ENCODE measurements at places on chromosomes 12 and 14. TPM values are rescaled to one million over a fixed set of nuclear protein-coding genes. Genes with fewer than 3 reads are reported as not detected.

Gene GALNT16
- total RNA-seq: 23.4 TPM

Gene KCNC2
- total RNA-seq: not detected

Gene BHLHE41
- total RNA-seq: 15.9 TPM

Gene PRB2
- total RNA-seq: not detected

Gene CISTR
- total RNA-seq: not detected

Gene SOCS2
- total RNA-seq: 30.9 TPM

Gene IFNG-AS1
- total RNA-seq: 0.24 TPM

Gene ARMH4
- total RNA-seq: 9.2 TPM

Gene TTC8
- 26.8 TPM for total RNA-seq

Gene PHETA1
- total RNA-seq: 8.3 TPM

Gene BLTP3B
- 88.6 TPM for total RNA-seq

Gene ADSS1
- total RNA-seq: 10.2 TPM

Gene KLHDC1
- 7.7 TPM for total RNA-seq

Gene CLEC4D
- 2.7 TPM for total RNA-seq

DNA sequence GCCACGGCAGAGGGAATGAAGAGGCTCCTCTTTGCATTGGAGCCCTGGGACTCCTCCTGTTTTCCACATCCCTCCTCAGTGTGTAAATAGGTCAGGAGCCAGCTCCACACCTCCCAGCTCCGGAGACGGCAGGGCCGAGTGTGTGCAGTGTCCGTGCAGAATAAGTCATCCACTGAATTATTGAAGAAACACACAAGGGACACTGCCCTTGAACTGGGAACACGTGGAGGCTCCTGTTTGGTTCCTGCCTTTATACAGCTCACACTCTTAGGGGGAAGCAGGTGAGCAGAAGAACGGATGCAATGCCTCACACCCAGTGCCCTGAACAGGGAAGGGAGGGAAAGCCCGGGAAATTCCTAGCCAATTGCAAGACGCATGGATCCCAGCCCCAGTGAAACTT is 10.4 kb upstream of the FZD10 start:
- peak; percentile 48 for DNase-seq

- DNase-seq: no peak
Measured at GRCh38 chr12:109239691-109240090, 69.4 kb downstream of the FOXN4 start.

GRCh38 chr14:95140060-95140858 is 17.1 kb downstream of the DICER1 start:
- no peak for DNase-seq

DNA sequence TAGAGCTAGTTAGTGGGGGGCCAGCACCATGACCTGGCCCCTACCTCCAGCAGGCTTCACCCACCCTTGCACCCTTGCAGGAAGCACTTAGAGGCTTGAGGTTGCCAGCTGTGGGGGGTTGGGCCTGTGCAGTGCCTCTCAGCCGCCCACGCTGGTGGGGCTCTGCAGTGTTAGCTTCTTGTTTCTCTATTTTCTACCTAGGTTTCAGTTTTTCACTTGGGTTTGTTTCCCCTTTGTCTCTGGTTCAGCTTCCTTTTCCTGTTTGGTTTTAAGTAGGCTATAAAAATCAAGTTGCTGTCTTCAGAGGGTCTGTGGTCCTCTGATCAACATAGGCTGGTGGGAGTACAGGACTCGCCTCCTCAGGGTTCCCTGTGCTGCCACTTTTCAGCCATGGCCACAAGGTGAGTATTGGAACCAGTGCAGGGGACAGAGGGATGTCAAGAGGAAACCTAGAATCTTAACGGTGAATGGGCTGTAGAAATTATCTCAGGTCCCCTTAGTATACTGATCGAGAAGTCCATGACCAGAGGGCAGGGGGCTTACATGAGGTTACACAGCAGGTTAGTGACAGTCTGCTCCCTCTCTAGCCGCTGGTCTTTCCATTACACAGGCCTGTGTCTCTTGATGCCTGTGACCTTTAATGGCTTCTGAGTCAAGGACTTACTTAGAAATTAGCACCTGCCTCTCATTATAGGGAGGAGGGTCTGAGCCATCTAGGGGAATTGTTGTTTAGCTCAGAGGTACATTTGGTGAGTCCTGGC is at the start of gene EVL:
Gene EVL (plus strand): TSS at position 312 of the 761 bp plus-strand sequence. CDS start 79 bp downstream, at position 391.
- DNase-seq: peak; percentile 86

DNA sequence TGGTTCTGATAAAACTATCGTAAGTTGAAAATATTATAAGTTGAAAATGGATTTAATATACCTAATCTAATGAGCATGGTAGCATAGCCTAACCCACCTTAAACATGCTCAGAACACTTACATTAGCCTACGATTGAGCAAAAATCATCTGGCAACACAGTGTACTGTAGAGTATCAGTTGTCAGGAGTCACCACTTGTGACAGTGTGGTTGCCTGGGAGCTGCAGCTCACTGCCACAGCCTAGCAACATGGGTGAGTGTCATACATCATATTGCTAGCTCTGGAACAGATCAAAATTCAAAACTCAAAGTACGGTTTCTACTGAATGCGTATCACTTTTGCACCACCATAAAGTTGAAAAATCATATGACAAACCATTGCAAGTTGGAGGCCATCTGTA is 203.5 kb downstream of the ATXN7L3B start:
- no peak for DNase-seq

GRCh38 chr14:21846227-21846885 is 172.7 kb upstream of the OR4E1 start:
- DNase-seq: peak; percentile 72

DNA sequence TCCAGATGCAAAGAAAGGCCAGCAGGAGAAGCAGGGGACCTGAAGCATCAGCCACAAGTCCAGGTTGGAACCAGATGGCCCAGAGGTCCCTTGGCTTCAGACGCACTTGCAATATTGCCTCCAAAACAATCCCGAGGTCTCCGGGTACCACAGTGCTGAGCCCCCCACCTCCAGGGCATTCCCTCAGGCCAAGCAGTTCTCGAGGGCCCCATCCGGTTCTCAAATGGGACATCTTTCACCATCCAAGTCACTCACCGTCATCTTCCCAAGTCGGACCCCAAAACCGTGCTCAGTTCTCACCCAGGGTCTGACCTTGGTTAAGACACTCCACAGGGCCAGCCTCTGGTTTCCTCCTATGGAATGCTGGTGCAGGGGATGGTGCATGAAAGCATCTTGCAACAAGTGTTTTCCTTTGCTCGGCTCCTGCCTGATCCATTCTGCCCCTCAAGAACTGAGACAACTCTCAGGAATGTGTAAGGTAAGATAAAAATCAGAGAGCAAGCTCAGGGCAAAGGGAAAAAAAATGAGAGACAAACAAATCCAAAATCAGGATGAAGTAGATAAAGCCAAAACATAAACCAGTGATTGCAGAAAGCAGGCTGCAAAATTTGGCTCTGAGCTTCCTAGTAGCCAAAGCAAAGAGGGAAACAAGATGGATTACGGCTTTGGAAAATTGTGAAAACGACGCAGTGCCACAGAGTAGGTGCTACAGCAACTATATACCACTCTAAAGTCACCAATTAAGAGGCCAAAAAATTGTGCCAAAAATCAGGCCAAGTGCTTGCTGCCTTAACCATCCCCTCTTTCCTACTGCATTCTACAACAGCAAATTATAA is 8.0 kb downstream of the NCOR2 start:
- no peak for DNase-seq

GRCh38 chr12:48818831-48819590 is 715 bp downstream of the CACNB3 start:
- no peak for DNase-seq

DNA sequence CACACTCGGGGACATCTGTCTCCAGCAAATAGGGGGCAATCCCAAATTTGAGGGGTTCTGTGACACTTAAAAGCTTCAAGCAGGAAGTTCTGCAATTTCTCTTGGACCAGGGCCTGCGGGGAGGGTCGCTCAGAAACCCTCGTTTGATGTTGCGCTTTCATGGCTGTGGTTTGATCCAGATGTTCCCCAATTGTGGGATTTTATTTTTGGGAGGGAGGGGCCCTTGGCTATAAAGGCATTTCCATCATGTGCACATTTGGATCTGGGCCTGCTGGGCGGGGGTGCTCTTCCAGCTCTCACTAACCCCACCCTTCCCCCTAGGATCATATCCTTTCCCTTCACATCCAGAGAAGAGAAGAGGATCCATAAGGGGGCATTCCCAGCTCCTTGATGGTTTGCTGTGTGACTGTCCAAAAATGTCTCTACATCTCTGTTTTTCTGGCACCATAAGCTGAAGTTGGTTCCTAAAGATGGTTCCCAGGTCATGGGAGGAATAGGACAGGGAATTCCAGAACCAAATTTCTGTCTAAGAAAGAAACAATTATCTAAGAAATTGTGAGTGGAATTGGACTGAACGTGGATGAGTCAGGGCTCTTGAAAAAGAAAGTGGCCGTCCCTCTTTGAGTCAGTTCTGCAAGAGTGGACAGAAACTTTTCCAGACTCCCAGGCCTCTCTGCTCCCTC is 47.2 kb downstream of the SMUG1 start:
- DNase-seq: peak; percentile 66

DNA sequence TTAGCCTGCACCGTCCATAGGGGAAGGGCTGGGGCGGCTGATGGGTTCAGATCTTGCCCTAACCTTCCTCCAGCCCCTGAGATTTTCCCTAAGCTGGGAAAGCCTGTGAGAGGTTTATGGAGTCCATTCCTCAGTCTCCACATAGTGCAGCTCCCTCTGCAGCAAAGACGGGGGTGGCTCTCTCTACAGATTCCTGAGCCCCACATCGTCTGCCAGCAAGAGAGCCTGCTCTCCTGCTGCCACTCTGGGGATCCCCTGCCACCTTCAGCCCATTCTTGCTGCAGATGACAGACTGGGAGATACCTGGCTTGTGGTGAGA is 3.1 kb downstream of the SMIM41 start:
- no peak for DNase-seq

DNA sequence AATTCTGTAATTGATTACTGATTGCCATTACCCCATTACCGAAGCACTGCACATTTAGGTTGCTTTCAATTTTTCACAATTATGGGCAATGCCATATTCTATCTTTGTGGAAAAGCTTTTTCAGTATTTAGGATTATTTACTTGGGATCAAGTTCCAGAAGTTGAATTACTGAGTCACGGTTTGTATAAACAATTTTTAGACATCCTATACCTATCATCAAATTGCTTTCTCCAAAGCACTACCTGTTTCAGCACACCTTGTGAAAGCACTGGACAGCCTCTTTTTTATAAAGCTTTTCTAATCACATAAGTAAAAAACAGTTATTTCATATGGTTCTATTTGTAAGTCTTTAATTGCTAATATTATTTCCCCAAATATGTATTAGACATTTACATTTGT is 221.5 kb upstream of the CAND1 start:
- no peak for DNase-seq

DNA sequence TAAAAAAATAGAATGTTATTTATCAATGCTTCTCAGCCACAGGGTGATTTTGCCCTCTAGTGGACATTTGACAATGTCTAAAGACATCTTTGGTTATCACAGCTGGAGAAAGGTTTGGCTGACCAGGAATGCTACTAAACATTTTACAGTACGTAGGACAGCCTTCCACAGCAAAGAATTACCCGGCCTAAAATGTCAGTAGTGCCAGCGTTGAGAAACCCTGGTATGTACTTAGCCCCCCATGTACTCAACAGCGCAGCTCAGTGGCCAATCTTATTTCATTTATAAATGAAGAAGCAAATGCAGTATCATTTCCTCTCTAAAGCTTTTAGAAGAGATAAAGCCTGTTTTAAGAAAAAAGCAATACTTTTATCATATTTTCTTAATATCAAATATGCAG is 5.8 kb downstream of the MARK3 start:
- DNase-seq: no peak

DNA sequence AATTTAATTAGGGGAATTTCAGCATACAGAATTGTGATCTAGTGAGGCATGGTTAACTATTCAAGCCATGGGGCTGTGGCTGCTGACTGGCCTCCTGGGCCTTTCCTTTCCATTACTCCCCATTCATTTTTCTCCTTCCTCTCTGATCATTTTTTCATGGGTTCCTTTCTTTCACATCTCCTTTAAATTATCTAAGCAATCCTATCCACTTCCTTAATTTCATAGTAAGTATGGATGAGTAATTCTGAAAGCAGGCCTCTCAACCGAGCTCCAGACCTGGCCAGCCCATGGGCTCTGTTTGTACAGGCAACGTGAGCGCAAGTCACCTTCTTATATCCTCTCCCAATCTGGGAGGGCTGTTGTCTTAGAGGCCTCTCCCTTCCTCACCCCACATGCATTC is 13.4 kb downstream of the CKAP4 start:
- no peak for DNase-seq

DNA sequence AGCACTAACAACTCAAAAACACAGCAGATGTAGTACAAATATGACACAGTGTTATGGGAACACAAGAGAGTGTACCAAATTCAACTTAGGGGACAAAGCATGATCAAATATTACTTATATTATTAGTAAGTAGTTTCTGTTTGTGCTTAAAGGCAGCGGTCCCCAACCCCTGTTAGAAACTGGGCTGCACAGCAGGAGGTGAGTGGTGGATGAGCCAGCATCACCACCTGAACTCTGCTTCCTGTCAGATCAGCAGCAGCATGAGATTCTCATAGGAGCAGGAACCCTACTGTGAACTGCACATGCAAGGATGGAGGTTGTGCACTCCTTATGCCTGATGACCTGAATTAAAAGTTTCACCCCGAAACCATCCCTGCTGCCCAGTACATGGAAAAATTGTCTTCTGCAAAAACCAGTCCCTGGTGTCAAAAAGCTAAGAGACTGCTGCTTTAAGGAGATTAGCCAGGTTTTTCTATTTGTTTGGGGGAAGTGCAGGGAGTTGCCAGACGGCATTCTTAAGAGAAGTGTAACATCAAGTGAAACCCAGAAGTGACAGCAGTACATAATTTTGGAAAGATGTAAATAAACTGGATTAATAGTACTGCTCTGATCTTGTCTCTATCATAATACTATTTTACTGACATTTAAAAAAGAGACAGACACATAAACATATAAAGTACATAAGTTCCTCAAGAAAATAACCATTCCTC is 26.7 kb downstream of the GTF2A1 start:
- no peak for DNase-seq

DNA sequence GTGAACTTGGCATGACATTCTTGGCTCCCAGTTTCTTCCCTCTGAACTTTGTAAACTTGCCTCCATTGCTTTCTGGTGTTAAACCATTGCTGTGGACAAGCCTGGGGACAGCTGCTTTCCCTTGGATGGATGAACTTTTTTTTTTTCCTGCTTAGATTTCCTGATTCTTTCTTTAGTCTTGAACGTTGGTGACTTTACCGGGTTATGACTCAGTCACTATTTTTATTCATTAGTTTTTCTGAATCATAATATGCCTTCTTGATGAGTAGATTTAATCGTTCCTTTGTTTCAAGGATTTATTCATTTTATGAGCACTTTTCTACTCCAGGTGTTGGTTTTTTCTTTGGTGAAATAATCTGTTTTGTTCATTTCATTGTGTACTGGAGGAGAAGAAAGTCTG is 155.0 kb upstream of the RTL1 start:
- no peak for DNase-seq

DNA sequence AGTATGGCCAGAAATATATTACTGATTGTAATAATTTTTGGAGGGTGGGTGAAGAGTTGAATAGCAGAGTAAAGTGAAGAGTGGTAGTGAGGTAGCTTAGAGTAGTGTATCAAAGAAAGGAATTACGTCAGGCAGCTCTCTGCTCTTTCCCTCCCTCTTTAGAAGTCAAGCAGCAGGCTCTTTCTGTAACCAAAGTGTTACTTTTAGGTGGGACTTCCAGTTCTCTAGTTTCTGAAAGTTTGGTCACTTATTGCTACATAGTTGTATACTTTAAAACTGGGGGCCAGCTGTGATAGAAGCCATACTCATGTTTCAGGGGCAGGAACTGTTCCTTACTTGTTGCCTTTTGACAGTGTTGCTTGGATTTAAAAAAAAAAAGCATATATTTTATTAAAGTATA is 30.6 kb downstream of the ATF7IP start:
- DNase-seq: no peak

GRCh38 chr12:85445060-85445938 is 165.3 kb downstream of the ALX1 start:
- no peak for DNase-seq
